ENCODE measurements at places on chromosomes 6 and 20.

- peak; percentile 98 for DNase-seq
Observed at GRCh38 chr6:34243901-34244884, 4.6 kb downstream of the SMIM29 start.

GRCh38 chr20:33781133-33781532, 30.0 kb upstream of the CHMP4B start:
- no peak for DNase-seq

GRCh38 chr6:110216140-110216539, 35.9 kb downstream of the CDC40 start:
- DNase-seq: no peak

DNA sequence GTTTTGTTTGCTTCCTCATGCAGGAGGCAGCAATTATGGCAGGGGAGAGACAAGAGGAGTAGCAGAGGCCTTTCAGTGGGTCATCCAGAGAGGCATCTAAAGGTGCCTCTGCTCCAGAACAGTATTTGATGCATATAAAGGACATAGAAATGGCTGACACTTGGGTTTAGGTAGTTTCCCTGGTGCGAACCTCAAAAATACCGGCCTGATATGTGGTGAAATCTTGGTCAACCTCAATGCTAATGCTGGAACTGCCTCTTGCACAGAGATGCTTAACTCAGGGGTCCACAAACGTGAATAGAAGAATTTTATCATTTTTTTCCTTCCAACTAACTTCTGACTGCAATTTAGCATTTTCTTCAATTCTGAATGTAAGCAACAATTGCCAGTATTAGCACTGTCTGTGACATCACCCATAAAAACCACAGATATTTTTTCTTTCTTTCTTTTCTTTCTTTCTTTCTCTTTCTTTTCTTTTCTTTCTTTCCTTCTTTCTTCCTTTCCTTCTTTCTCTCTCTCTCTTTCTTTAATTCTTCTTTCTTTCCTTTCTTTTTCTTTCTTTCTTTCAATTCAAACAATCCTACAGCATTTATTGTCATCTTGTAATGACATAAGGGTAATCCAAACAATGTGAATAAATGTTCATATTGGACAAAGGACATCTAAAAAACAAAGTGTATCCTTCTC, 180.0 kb upstream of the UST start:
- DNase-seq: no peak

DNA sequence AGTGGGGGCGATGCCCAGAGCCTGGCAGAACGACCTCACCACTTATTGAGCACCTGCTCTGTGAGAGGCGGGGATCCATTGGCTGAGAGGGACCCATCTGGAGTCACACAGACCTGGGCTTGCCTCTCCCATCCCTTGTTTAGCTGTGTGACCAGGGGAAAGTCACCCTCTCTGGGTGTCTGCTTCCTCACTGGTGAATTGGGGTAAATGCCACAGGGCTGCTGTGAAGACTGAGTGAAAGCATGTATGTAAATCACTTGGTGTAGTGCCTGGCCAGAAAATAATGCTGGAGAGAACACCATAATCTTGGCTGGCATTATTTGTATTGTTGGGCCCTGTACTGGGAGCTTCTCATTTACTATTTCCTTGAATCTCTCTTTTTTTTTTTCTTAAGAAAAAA, 83.4 kb upstream of the PRL start:
- no peak for DNase-seq

DNA sequence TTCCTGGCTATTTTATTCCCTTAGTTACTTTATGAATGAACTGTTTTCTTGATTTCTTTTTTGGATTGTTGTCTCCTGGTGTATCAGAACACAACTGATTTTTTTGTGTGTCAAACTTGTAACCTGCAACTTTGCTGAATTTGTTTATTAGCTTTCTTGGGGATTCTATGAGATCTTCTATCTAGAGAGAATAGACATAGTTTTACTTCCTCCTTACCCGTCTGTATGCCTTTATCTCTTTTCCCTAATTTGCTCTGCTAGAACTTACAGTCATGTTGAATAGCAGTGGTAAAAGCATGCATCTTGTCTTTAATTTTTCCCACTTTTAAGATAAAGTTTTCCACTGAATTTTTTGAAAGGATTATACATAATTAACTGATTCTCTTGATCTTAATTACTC, 13.2 kb downstream of the RNF146 start:
- DNase-seq: no peak

GRCh38 chr6:34671801-34672656, 24.5 kb downstream of the ILRUN start:
- peak; percentile 75 for DNase-seq

- DNase-seq: peak; percentile 43
Observed at GRCh38 chr20:47784599-47785310, 526 bp downstream of the SULF2 start.

DNA sequence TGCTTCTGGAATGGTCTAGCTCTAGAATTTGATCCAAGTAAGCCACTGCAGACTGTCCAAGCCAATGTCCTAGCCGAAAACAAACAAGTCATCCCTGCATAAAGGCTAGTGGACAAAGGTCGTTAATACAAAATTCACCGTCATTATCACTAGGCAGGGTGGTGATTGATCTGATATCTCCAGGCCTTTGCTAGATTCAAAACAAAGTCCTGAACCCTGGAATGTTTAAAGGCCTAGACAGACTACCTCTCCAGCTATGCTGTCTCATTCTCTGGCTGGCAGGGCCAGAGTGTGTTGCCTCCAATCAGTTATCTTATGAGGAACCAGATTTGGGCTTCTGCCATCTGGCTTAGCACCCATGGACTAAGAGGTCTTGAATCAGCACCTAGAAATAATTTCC, 38.3 kb downstream of the MAP7 start:
- no peak for DNase-seq

DNA sequence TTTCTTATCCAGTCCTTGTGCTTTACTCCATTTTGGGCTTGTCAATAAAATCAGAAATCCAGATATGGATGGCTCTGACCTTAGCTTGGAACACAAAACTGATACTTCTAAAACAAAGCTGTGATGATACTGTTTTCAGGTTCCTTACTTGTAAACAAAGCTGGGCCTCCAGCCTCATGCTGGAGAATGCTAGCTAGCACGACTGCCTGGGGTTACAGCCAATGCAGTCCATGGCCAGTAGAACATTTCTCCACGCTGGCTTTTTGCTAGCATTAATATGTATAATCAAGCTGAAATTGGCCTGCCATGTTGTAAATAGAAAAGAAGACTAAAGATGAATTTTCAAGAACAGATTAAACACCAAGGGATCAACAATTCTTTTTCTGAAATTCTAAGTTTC, 63.9 kb downstream of the MTHFD1L start:
- DNase-seq: no peak

DNA sequence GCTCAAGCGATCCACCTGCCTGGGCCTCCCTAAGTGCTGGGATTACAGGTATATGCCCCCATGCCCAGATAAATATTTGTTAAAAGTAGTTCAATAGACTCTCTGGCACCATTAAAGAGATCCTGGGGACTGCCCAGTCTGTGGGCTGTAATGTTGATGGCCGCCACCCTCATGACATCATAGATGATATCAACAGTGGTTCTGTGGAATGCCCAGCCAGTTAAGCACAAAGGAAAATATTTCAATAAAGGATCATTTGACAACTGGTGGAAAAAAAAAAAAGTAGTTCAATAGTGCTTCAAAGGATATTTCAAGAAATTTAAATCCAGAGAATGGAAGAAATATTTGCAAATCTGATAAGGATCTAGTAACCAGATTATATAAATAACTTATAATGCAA, 1.5 kb upstream of the CRIP3 start:
- no peak for DNase-seq

DNA sequence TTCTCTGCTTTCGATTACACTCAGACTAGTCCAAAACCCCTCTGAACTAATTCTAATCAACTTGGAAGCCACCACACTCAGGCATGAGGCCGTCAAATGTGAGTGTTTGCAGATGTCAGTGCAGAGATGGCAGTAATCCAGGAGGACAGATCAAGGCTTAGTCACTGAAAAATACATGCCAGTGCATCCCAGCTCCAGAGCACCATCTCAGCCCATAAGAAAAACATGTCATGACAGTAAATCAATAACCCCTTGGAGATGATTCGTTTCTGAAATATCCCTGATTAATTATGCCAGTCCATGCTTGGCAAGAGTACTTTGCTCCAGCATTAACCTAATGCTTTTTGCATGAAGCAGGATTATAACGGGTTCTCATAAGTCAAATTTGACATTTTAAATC, 179.5 kb downstream of the ADAT2 start:
- peak; percentile 71 for DNase-seq

DNA sequence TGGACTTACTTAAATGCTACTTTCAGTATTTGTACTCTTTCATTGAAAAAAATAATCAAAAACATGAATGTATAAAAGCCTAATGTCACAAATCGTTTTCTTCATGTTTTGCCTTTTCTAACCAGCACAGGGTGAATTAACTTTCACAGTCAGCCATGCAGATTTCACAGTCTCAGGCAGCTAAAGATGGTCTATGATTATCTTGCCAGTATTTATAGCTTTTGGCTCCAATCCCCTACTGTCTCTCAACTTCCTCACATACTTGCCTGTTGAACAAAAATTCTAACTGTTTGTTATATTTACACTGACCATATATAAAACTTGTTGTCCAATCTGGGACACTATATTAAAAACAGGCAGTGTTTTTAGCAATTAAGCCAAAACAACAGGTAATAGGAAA, 358.2 kb downstream of the ARHGAP18 start:
- DNase-seq: no peak

Data from Daoy (cell line).